ENCODE measurements at places on chromosomes 11 and 22.

DNA sequence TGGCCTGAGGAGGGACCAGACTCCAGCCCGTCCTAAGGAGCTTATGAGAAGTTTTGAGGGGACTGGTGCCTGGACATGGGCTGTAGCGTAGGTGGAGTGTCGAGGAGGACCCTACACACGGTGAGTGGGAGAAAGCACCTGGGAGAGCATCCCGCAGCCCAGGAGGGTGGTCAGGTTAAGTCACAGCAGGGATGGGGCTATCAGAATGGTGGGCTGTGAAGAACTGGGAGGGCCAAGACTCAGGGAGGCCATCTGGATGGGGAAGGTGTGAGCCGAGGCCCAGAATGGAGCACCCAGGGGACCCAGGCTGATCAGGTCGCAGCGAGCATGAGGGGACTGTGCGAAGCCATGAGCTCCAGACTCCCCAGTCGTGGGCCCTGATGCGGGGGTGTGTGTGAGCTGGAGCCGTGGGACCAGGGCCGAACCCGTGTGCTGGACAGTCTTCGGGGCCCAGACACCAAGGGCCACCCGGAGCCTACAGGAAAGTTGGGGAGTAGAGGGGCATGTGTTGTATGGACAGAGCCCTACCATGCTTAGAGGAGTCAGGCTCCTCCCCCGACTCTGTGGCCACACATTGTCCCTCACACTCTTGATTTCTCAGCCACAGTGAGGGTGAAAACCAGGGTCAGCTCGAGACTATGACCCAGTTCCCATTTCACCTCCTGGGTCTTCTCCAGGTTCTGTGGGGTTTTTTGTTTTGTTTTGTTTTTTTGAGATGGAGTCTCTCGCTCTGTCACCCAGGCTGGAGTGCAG, 54.3 kb downstream of the BCR start:
- DNase-seq = no peak

GRCh38 chr11:94884376-94884775, 89.0 kb downstream of the CWC15 start:
- no peak for DNase-seq

DNA sequence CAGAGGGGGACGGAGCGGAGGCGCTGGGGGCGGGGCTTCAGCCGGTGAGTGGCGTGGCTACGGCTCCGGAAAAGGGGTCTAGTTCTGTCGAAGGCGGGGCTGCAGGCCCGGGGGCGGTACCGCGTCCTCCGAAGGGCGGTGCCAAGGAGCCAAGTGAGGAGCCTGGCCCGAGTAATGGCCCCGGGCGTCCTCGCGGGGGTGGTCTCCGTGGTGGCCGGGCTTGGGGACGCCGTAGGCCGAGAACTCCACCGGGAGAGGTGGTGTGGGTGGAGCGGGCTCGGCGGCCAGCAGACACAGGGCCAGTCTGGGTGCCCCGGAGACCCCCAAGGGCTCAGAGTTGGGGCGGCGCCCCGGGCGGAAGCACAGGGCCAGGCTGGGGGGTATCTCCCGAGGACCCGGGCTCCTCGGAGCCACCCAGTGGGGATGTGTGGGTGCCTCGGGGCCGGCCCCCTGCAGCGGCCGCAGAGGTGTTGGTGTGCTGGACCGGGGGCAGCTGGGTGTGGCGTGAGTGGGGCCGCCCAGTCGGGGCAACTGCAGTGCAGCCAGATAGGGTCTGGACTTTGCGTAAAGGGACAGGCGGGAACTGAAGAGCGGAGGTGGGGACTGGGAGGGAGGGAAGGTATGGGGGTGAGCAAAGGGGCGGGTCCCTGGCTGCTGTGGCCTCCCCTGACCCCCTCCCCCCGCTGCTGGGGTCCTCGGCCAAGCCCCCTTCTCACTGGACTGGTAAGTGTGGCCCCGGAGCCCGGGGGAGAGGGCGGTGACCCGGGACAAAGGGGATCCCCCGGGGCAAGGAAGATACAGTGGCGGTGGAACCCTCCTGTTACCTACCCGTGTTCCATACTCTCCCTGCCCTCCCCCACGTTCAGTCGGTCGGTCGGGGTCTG, 838 bp downstream of the FKBP2 start:
- no peak for DNase-seq

GRCh38 chr22:30755759-30756124, 61.1 kb downstream of the OSBP2 start:
- DNase-seq = no peak

DNA sequence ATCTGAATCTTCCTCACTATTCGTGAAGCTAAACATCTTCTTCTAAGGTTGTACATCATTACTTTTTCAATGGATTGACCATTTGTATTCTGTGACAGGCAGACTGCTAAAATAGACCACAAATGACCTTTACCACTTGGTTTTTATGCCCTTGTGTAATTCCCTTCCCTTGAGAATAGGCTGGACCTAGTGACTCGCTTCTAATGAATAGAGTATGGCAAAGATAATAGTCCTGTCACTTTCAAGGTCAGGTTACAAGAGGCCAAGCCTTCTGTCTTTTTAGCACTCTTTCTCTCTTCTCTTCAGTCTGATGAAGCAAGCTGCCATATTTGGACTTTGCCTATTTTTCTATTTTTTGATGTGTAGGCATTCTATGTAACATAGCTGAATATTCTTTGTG, 492.9 kb downstream of the SOX6 start:
- DNase-seq = no peak

DNA sequence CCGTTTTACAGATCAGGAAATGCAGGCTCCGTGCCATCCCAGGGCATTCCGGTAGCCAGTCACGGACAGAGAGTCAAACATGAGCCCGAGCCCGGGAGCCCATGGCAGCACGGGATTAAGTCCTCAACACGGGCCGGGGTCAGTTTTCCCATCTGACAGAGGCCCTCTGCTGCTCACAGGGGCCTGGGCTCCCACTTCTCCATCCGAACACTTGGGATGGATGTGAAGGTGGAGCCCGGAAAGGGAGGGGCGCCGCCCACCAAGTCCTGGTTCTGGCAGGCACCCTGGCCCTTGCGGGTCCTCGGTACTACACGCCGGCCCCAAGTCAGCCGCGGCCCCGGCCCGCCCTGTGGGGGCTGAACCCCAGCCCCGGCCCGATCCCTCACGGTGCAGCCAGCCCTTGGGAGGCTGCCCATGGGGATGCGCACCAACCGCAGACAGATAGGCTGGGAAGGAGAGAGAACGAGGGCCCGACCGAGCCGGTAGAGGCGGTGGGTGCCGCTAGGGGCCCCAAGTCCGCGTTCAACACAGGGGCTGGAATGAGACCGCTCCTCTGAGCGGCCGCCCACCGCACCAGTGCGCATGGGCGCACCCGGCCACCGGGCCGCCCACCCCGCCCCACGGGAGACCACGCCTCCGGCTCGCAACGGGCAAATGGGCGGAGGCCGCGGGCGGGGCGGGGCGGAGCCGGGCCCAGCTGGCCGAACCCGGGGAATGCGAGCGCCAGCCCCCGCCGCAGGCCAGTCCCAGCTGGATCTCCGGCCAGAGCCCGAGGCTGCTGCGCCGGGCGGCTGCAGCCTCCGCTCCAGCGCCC, at the start of gene CAPN5:
Gene CAPN5, plus strand, starts transcription at position 743 of the 814 bp plus-strand sequence. CDS start 17,916 bp downstream, outside the sequence.
- DNase-seq = peak; percentile 79

DNA sequence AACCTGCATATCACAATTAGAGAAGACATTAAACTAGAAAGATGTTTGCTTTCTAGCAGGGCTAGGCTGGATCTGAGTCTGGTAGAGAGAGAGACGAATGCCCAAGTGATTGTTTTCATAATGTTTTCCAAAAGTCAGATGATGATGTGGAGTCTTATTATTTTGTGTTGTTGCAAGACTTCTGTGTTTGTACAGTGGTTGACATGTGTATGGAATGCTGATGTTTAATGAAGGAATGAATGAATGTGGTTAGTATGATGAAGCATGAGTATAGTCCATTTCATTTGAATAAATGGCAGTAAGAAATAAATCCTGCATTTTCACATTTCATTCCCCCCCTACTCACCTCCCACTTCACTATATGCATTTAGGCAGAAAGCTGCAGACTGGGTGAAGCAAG, 69.6 kb downstream of the PPP2R1B start:
- no peak for DNase-seq

DNA sequence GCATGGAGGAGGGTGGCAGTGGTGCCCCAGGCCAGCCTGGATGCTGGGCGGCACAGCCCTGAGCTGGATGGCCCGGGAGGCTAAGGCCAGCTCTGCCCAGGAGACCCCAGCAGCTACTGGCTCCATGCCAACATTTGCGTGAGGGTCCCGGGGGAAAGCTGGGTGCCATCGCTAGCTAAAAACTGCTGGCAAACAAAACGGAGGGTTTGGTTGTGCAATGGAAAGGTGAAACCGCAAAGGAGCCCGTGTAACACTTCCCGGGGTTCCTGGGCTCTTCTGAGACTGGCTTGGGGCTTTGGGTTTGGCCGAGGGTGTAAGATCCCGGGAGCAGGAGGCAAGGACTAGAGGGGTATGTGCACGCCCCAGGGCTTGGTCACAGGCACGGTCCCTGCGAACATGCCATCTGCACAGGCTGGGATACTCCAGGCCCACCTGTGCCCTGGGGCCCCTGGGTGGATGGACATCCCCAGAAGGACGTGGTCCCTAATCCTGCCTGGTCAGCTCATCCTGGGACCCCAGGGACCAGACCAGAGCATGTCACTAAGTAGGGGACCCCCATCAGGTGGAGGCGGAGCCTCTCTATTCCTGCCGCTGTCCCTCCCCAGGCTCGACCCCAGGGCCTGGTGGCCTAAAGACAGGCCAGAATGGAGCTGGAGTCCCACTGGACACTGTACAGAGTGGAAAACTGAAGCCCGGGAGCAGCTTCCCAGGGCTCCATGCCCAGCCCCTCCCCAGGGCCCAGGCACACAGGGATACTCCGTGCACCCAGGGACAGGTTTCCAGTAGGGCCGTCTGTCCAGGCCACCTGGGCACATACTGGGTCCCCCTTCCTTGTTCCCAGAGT, 44.6 kb downstream of the IGF2 start:
- no peak for DNase-seq

DNA sequence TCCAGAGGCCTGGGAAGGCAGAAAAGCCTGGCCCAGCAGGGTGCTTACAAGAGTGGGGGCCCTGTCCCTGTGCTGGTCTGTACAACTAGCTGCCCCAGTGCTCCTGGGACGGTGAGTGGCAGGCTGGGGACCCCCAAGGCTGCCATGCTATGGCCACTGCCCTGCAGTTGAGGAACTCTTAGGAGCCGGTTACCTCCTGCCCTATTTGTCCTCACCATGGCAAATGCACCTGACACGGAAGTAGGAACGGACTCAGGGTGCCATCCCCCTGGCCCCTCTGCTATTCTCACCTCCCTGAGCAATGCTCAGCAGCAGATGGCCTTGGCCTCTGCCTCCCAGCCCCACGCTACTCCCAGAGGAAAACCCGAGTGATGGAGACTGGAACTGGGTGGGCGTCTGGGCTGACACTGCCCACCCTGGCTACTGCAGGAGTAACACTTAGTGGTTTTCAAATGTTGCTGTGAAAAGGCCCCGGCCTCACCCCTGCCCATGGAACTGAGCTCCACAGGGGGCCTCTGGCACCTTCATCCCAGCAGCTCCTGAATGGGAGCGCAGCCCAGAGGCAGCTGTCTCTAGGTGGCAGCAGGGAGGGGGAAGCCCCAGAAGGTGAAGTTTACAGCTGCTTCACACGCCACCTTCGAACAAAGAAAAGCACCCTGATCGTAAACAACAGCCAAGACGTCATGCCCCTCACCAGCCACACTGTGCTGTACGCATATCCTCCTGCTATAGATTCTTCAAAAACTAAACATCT, 105.3 kb downstream of the CTTN start:
- no peak for DNase-seq

DNA sequence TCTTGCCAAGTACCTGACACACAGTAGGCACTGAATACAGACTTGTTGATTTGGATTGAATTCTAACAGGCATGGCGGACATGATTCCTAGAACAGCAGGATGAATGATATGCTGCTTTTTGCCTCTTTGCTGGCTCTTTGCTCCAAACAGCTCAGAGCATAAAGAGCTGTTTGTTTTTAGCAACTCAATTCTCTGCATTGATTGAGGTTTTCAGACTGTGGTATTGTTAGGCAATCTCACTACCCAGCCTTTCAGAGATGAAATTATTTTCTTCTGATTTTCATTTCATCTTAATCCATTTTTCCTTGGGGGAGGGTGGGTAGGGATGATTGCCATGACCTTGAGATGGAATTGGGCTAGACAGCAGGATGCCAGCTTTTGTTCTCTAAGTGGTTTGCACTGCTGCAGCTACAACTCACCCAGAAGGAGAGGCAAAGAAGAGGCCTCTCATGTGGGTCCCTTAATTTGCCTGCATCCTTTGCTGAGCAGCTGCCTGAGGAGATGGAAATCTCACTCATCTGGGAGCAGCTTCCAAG, 20.5 kb downstream of the COA4 start:
- no peak for DNase-seq

DNA sequence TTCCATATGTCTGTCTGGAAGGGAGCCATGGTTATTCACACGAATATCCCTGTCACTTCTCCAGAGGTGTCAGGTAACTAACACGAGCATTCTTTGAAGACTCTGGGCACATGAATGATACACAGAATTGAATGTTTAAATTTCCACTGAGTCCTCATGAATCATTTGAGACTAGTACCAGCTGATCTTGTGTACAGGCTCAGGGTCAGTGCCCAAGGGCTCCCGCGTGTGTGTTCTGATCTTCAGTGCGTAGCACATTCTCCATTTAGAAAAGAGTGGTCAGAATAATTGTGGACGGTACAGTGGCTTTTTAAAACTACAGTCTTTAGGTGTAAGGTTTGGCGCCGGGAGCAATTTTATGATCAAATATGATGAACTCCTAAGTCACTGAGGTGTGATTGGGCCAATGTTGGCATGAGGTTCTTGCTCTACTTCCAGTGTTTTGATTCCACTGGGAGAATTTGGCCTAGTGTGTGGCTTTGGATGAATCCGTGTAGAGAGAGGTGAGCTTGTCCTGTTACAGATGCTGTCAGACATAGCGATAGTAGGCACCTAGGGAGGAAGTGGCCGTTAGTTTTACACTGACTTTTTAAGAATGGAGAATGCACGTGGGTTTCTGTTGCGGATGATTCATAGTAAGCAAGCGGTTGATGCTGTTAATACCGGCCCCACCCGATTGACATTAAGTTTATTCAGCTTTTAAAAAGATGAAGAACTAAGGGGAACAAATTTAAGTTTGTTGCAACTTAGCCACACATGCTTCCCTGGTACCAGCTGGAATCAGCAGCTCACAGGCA, 22.2 kb downstream of the NUP50 start:
- DNase-seq = no peak

GRCh38 chr22:26174280-26174679, 5.0 kb downstream of the SEZ6L start:
- no peak for DNase-seq

DNA sequence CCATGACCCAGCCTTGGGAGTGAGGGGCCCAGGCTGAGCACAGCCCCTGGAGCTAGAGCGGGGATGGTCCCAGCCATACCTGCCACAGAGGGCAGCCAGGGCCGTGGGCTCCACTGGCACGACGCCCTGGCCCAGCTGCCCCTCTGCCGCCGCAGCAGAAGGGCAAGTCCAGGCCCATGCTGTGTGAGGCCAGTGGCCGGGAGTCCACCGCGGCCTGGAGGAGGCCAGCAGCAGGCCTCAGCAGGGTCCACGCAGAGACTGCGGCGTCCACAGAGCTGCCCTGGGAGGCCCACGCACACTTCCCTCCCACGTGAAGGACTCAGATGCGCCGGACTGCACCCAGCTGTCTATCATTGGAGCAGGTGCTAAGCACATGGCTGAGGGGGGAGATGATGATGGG, 23.5 kb downstream of the MOB2 start:
- no peak for DNase-seq

GRCh38 chr11:12214751-12215150, 104.4 kb downstream of the MICAL2 start:
- DNase-seq = no peak
